ENCODE measurements at places on chromosomes 7 and 10. TPM values are rescaled to one million over a fixed set of nuclear protein-coding genes. Genes with fewer than 3 reads are reported as not detected.

- no peak for DNase-seq
Measured at GRCh38 chr10:131767716-131768115, 133.1 kb upstream of the PPP2R2D start.

The GPR15LG gene
- total RNA-seq: not detected

The PALS2 gene
- total RNA-seq: 31.0 TPM

The OR2A42 gene
- total RNA-seq: not detected

DNA sequence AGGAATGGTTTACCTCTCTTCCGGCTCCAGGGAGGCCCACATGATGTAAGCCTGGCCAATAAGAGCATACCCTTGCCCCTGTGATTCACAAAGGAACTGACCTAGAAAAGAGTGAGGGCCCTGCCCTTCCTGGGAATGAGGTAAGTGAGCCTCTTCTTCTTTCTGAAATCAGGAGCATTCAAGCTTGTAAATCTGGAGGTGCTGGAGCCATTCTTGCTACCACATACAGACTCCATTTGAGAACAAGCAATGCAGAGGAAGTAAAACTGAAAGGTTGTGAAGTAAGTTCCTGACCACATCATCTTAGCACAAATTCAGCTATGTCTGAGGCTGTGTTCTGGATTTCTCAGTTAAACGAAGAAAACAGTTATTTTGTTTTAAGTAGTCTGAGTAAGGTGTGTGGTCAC is 132.2 kb downstream of the CD36 start:
- DNase-seq: no peak

The MTURN gene
- total RNA-seq: 22.8 TPM
